Transverse colon (tissue), 4 donors: ENCODE measurements at places on chromosomes 12 and 14. TPM values are rescaled to one million over a fixed set of nuclear protein-coding genes. Genes with fewer than 3 reads are reported as not detected.

TCL1B gene
- total RNA-seq, result not detected

FZD10 gene
- total RNA-seq, result not detected

PCK2 gene
- 122 TPM for total RNA-seq

KRT71 gene
- total RNA-seq, result not detected

C12orf60 gene
- 0.55 TPM for total RNA-seq

TEX22 gene
- not detected for total RNA-seq
